Stimulated activated naive CD4-positive, alpha-beta T cell (primary cell): ENCODE measurements at places on chromosomes 1 and 21.

GRCh38 chr1:197356723-197357533 is 88.9 kb downstream of the CRB1 start:
- no peak for DNase-seq

DNA sequence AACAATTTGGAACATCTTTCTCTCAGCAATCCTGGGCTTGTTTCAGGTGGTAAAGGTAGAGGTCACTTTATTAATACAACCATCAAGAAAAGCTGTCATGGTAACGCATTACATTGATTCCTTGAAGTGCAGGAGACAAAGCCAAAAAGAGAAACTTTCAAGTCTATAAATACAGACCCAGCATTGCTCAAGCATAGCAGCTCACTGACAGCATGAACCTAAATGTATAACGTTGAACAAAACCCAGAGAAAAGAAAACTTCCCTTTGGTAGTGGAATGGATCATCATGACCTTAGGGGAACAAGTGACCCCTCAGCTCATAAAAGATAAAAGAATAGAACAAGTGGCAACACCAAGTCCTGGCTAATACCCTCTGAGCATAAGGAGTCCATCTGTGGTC is 332.2 kb downstream of the NTNG1 start:
- no peak for DNase-seq

DNA sequence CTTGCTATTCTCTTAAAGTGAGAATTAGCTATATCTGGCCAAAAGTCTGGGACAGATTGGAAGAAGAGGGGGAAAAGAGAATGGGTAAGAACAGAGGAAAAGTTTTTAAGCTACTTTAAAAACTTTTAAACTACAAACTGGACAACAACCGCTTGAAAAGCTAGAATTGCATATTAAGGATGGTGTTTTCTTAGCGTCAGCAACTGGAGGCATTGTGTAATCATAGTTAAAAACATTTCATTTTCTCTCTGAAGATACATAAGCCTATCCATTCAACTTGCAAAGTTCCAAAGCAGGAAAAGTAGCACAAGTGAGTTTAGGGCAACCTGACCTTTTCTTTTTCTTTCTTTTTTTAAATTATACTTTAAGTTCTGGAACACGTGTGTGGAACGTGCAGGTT is 10.9 kb downstream of the PBX1 start:
- no peak for DNase-seq

GRCh38 chr1:178411756-178412399 is 84.9 kb downstream of the CLEC20A start:
- no peak for DNase-seq

DNA sequence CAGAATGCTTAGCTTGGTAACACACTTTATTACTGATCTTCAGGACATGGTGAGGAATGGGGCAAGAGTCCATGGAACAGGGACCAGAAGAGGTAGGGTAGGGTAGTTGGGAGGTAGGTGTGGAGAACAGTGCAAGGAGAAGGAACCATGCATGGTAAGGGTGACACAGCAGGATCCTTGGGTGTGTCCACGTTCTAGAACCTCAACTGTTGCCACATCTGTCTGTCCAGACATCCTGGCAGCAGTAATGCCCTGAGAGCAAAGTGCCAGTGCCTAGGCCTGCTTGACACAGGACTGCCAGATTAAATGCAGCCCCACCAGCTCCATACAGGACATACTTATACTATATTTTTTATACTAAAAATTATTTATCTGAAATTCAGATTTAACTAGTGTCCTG is 13.9 kb downstream of the DMAP1 start:
- DNase-seq = no peak

DNA sequence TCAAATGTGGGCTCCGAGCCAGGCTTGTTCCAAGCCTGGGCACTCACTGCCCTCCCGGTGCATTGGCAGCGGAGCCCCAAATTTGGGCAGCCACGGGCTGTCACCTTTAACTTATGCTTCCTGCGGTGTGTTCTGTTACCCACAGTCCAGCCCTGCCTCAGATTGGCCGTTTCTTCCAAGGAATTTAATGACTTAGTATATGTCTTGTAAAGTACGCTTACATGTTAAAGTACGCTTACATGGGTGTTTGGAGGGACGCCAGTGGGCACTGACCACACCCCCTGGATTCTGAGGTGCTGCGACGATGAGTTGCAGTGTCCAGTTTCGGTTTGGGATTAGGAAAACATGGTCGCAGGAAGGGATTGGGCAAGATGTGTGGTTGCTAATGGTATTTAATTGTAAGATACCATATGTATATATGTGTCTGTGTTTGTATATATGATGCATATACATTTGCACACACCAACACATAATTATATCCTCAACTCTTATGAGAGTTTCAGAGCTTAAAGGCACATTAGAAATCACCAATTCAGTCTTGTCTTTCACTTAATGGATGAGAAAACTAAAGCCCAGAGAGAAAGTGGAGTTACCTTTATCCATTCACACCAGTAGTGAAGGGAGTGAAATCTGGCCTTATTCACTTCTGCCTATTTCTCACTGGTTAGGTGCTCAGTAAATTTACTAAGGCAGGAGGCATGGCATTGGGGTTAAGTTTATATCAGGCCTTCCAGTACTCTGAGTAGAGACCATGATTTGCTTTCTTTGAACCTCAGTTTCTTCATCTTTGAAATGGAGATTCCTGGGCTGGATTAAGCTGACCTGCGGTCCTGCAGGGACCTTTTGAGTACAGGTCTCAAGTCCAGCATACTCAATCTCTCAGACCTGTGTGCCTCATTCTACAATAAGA is 1.0 kb downstream of the SMYD2 start:
- no peak for DNase-seq

- DNase-seq = no peak
These were observed 197.6 kb upstream of the FOXD3 start for GRCh38 chr1:63124666-63125191.

GRCh38 chr1:233815865-233816264 is 88.6 kb upstream of the SLC35F3 start:
- DNase-seq = no peak

DNA sequence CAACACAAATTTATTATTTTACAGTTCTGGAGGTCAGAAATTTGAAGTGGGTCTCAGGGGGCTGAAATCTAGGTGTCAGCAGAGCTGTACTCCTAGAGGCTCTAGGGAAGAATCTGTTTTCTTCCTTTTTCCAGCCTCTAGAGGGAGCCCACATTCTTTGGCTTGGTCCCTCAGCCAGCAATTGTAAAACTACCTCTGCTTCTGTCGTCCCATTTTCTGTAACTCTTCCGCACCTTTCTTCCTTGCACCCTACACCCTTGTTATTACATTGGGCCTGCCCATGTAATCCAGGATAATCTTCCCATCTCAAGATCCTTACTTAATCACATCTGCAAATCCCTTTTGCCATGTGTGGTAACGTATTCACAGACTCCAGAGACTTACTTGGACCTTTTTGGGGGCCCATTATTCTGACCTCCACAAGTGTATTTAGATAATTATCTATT is 24.8 kb upstream of the THEM4 start:
- peak; percentile 10 for DNase-seq

GRCh38 chr21:33124889-33125288 is 54.9 kb downstream of the OLIG1 start:
- no peak for DNase-seq

GRCh38 chr1:4452701-4453100 is 201.7 kb upstream of the AJAP1 start:
- DNase-seq = no peak

DNA sequence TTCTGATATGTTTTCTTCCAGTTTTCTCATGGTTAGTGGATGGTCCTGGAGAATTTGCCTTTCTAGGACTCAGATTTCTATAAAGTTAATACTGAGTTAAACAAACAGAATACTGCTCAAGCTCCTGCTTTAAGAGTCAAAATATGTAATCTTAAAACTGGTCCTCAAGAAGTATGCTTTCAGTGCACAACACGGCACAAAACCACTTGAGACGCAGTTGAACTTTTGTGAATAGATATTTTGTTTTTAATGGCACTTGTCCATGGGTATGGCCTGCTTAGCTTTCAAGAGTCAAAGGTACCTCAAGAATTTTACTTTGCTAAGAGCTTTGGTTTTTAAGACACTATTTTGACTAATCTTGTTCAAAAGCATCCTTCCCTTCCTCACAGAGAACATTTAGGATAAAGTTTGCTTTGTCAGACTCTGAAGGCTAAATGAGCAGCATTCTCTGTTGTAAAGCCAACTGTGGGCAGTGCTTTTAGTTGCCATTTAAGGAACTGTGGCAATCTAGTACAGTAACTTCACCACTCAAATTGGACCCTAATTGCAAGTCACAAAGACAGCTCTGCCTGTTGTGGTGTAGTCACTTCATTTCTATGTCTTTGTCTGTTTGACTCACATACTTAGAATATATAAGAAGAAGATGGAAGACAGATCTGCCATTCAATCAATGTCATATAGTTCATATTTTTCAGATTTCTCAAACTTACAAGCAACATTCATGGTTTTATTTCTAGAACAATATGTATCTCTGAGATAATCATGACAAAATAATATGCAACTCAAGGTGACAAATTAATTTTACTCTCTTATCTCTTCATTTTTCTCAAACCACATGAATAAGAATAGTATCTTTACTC is 28.8 kb downstream of the SAMD13 start:
- no peak for DNase-seq

GRCh38 chr1:211947396-211948295 is 87.7 kb downstream of the INTS7 start:
- no peak for DNase-seq

DNA sequence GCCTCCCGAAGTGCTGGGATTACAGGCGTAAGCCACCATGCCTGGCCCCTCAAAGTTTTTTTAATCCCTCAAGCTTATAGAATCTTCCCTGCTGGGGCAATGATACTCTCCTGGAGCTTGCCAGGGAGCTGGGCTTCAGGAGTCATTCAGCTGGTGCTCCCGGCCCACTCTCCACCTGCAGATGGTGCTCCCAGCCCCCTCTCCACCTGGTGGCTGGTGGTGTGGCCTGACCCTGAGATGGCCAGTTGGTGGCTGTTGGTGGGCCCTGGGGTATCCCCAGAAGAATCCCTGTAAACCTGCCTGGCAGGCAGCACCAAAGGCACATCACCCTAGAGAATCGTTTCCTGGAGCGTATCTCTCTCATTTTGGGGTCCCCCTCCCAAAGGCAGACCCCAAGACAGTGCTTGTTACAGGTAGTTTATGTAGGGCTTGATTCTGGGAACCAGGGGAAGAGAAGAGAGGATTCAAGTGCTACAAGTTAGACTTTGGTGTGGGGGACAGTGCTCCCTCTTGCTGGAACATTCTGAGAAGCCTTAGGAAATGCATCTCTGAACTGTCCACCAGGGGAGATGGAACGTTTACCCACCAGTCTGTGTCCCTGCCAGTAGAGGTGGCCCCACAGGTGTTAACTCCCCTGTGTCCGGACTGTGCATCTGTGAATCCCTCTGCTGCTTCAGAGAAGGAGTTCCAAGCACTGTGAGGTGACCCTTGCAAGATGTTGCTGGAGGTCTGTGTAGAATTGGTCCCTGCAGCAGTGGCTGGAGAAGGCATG is 29.1 kb upstream of the ACTL8 start:
- DNase-seq = no peak

DNA sequence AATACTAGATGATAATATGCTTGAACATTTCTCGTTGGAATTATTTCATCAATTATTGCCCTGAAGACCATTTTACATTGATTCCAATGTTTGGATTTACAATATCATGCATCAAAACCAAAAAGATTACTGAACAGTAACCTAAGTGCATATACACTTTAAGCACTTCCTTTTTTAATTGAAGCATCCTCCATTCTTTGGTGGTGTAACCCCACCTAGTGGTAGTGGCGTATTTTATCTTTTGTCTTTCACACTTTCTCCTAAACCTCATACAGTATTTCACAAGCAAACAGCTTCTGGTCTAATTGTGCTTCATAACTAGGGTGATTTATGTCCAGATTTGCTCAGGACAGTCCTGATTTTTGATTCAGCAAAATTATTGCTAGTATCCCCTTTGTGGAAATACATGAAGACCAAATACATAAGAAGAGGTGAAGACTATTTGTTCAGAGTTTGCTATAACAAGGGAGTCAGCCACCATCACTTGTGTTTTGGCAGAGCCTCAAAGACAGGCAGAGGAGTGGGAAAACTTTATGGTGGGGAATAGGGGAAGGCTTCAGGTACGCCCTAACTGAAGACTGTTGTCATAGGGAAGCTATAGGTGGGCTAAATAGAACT is 3.4 kb upstream of the NVL start:
- DNase-seq = no peak

DNA sequence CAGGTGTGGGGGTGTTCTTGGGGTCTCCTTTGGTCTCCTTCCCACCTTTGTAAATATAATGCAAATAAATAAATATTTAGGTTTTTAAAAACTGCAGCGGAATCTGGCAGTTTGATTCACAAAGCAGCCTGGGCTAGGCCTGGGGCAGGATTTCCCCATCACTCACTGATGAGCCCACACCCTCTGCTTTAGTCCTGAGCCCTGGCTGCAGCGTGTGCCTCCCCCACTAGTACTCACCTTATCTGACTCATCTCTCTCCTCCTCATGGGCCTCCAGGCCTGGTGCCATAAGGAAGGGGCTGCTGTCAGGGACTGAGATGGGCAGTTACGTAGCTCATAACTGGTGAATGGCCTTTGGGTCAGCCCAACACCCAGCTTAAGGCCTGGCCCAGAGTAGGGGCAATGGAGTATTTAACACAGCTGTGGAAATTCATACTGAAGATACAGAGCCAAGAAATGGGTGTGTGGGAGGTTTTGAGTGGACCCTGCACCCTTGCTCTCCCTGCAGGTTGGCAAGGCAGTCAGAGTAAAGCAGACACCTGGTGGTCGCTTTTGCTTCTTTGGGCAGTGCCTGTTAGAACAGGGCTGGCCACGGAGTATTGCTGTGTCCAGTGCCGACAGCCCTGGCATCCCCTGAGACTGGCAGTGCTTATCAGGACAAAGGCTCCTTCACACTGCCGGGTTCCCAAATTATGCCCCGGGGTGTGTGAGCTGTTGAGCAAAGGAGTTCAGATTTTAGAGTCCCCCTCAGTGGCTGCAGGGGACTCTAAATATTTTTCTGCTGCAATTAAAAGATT is 39.7 kb downstream of the AZIN2 start:
- no peak for DNase-seq
